ENCODE measurements at places on chromosomes 13 and 19.
A peak's percentile ranks its signal among the peaks of the same experiment; 100 is the strongest.

DNA sequence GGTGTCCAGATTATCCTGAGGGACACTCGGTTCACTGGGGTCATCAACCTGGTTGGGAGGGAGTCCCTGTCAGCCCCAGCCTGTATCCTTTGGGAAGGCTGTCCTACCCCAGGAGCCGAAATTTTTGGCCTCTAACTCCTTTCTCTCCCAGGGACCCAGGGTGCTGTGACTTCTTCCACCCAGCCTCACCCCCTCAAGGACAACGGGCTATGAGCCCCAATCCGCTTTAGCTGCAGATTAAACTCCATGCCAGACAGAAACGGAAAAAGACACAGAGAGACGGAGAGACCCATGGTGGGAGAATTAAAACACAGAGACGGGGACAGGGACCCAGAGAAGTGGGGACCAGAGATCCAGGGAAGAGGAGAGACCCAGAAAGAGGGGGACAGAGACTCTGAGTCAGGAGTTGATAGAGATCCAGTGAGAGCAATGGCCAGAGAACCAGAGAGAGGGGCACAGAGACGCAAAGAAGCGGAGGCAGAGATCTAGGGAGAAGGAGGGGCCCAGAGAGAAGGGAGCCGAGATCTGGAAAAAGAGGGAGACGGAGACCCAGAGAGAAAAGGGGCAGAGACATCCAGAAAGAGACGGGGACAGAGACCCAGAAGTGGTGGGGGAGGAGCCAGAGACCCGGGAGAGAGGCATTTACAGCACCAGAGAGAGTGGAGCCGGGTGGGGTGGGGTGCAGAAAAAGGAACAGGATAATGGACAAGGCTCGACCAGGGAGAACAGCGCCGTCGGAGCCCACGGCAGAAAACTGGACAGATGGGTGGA lies 703 bp downstream of the SLC17A7 start:
- no peak for DNase-seq

- no peak for DNase-seq
Measured at GRCh38 chr19:14544047-14544446, 14.7 kb downstream of the TECR start.

DNA sequence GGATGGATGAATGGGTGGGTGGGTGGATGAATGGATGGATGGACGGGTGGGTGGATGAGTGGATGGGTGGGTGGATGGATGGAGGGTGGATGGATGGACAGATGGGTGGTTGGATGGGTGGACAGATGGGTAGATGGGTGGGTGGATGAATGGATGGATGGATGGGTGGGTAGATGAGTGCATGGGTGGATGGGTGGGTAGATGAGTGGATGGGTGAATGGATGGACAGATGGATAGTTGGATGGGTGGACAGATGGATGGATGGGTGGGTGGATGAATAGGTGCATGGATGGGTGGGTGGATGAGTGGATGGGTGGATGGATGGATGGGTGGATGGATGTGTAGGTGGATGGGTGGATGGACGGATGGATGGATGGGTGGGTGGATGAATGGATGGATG lies 17.8 kb downstream of the SHC2 start:
- no peak for DNase-seq

DNA sequence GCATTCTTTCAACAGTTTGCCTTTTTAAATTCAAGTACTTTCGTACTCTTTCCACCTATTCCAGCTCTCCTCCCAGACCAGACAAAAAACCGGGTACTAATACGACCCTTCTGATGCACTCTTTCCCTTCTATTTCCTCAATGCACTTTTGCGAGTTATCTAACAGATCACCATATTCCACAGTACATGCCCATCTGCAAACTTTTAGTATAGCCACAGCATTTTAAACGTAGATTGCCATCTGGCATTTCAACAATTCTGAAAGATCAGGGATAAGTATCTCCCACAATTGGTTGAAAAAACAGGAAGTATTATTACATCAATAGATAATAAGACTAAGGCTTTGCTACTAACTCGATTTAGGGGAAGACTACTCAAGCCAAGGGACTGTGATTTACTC lies 31.5 kb downstream of the RBM26 start:
- DNase-seq: no peak

- no peak for DNase-seq
Measured at GRCh38 chr13:20247963-20248362, 15.8 kb upstream of the GJB6 start.

DNA sequence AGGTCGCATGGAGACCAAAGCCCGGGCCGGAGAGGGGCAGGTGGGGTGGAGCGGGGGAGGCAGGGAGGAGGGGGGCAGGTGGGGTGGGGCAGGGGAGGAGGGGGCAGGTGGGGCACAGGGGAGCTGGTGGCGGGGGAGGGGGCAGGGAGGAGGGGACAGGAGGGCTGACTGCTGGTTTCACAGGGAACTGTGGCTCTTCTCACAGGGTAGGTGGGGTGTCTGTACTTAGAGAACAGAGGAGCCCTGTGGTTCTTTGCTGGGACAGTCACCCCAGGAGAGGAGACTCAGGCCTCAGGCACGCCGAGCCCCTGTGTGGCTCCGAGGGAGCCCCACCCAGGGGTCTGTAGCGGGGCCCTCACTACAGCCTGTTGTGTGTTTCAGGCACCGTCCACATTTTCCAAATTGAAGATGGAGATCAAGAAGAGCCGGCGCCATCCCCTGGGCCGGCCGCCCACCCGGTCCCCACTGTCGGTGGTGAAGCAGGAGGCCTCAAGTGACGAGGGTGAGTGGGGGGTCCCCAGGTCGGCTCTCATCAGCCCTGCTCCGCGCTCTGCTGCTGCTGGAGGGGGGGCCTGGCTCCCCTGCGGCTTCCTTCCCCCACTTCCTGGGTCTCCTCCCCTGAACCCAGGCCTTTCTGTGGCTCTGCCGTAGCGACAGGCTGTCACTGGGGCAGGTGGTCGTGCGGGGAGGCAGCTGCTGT lies 162.7 kb downstream of the KDM4B start:
- DNase-seq: no peak

GRCh38 chr13:28473044-28473443 lies 21.9 kb downstream of the FLT1 start:
- no peak for DNase-seq

DNA sequence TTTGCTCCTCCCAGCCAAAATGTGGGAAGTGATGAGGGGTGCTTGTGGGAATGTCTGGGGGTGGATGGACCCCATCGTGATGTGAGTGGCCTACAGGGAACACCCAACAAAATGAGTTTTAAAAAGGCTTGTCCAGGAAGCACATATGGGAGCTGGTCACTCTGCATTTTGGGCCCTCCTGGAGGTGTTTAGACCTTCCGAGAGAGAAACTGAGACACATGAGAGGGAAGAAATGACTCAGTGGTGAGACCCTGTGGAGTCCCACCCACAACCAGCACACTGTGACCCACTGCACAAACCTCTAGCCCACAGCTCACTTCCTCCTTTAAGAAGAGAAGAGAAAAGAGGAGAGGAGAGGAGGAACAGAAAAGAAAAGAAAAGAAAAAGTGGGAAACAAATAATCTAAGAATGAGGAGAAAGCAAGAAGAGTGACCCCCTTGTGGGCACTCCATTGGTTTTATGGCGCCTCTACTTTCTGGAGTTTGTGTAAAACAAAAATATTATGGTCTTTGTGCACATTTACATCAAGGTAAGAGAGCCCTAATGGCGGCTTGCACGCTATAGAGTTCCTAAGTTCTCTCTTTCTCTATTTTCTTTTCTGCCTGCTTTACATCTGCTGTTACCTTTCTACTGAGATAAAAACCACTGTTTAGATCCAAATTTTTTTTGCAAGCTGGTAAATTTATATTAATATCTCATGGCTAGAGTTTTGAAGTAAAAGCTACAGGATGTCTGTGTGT lies 13.3 kb upstream of the LILRB1 start:
- DNase-seq: peak; percentile 4

DNA sequence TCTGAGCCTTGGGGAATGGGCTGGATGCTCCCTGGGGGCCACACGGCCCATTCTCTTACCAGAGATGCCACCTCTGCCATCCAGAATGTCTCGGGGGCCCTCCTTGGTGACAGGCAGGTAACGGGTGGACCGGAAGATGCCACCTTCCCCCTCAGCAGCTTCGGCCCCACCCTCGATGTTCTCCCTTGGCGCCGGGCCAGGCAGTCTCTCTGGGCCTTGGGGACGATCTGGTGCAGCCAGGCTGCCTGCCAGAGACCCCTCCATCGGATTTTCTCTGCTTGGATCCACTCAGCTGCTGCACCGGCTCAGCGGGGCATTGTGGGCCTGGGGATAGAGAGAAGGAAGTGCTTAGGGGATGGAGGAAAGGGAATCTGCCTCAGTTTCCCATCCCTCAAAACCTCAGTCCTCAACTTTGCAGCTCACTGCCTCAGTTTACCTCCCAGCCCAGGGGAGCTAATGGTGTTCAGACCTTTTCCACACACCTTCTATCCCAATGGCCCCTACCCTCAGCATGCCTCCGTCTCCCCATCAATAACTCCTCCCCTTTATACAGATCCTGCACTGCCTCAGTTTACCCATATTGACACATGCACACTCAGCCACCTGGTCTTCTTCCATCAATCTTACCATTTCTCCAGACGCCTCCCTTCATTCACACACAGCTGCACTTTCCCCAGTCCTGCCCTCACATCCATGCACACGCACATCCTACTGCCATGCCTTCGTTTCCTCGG lies 1.5 kb downstream of the WIZ start:
- no peak for DNase-seq
